ENCODE measurements at places on chromosomes 1 and 21.

GRCh38 chr1:67441739-67442281, 11.6 kb upstream of the SERBP1 start:
- DNase-seq, result no peak

GRCh38 chr1:97524211-97524610, 396.6 kb downstream of the DPYD start:
- DNase-seq, result no peak

DNA sequence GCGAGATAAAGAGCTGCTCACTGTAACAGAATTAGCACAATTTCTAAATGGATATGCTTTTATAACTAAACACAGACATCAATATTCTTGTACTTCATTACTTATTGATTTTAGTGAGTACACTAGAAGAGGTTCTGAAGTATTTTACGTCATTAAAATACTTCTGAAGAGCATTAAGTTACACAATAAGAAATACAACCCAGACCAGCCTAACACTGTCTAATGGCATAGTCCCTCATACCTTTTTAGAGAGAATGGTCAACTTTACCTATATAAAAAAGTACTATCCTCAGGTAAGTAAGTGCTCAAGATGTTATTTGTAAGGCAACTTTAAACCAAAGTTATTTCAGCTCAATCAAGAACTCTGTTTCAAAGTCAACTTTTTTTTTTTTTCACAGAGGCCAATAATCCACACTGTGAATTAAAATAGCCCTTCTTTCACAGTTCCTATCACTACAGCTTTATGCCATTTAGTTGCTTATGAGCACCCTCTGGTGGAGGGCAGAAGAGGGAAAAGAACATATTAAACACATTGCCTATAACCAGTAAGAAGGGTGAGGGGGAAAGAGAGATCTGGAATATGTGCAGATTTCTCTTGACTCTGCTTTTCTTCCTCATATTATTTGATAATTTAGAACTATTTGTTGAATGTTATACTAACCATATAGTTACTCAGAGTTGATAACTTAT, 182.1 kb upstream of the DMRTA2 start:
- no peak for DNase-seq

DNA sequence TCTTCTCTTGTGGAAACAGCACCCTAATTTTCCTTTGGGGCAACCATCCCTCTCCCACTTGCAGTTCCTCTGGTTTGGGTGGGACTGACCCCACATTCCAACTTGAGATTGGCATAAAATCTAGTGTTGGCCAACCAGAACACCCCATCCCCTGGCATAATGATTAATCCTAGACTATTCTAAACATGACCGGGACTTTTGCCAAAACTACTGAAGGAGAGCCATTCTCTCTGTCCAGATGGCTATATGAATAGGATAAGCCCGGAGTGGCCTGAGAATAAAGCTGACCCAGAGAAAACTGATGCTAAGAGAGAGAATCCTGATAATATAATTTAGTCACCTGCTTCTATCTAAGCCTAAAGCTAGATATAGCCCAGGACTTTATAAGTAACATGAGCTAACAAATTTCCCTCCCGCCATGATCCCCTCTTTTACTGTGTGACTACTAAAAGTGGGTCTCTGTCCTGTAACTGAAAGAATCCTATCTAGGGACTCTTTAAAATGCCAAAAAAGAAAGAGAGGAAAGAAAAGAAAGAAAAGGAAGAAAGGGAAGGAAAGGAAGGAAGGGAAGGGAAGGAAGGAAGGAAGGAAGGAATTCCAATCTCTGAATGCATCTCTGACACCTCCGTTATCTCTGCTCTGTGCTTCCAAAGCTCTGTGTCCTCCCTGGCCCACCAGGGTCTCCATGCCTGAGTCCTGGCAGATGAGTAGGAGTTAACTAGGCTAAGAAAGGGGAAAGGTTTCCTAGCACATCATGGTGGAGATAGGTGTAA, 28.0 kb upstream of the NRDC start:
- DNase-seq, result no peak

DNA sequence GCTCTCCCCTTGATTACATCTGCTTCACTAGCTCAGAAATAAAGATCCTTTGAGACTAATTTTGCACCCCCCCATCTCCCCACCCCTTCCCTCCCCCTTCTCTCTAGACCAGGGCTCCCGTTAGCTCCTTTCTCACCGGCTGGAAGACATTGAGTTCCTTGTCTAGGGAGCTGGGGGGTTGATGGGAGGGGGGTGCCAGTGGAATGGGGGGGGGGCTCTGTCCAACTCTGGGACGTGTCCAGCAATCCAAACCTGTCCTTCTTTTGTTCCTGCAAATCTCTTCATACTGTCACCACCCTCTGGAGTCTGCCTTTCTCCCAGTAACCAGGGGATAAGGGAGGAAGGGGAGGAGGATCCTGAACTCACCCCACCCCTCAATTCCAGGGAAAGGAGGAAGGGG, 61.9 kb downstream of the RHBG start:
- DNase-seq, result no peak

Data from foreskin keratinocyte (primary cell).